Fibroblast of skin of abdomen (primary cell): ENCODE measurements at places on chromosomes 7 and 10.

- peak; percentile 39 for DNase-seq
These were observed 49.2 kb downstream of the GSDME start for GRCh38 chr7:24707988-24708615.

- no peak for DNase-seq
These were observed 718 bp upstream of the FZD1 start for GRCh38 chr7:91263384-91264045.

DNA sequence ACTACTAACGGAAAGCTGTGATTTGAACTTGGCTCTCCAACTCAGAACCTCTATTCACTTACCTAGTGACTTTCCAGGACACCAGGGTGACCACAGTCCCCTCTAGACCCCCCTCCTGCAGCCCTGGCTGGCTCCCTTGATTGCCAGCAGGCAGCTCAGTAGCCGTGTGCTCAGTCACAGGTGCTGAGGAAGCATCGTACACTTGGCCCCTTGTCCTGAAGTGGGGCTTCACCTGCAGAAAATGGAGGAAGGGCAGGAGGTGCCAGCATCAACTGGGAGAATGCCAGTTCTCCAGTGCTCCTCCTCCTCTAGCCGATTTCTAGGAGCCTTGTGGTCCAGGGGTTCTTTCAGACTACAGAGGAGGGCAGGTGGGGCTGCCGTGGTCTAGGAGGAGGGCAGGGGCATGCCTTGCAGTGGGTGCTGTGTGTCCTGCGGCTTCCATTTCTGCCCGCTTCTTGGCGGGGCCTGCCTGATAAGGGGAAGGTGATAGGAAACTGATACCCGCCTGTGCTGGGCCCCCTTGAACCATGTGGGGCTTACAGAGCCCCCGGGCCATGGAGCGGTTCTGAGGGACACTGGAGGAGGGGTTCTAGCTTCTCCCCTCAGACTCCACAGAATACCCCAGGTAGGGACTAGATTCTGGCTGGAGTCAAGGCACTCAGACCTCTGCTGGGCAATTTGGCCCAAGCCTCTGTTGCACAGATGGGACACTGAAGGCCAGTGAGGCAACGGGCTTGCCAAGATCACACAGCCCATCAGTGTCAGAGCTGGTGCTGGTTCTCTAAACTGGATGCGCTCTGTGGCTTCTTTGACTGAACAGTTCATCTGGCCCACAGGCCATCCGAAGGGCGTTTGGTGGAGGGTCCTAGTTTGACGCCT, 14.0 kb downstream of the FAM241B start:
- no peak for DNase-seq

GRCh38 chr10:70786799-70787415, 1.7 kb upstream of the TBATA start:
- peak; percentile 86 for DNase-seq

GRCh38 chr7:136998495-136998894, 130.0 kb downstream of the CHRM2 start:
- no peak for DNase-seq

DNA sequence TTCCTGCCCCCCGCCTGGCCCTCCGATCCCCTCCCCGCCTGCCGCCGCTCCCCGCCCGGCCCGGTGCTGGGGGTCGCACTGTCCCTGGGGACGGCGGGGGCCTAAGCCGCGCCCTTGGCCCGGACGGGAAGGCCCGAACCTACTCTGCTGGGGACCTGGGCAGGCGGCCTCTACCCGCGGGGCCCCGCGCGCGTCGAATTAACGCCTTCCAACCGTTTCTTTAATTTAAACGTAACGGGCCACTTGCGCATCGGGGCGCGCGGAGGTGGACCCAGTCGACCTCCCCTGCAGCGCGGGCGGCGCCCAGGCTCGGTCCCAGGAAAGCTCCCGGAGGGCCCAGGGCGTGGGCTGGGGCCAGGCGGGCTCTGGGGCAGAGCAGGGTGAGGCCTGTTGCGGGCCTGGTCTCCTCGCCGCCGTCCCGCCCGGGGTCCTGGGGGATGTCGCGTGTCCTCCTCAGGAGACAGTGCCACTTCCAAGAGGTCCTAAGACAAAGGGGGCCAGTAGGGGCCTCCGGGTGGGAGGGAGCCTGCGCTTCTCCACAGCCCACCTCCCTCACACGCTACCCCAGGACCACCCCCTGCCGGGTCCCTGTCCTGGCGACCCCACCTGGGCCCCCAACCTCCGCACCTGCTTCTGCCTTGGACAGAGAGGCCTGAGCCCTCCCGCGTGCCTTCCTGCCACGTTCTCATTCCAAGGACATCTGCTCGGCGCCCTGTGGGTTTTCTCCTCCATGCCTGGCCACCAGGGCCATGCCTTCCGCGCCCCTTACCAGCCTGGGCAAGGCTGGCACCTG, 658 bp upstream of the PTPRN2 start:
- DNase-seq = no peak

DNA sequence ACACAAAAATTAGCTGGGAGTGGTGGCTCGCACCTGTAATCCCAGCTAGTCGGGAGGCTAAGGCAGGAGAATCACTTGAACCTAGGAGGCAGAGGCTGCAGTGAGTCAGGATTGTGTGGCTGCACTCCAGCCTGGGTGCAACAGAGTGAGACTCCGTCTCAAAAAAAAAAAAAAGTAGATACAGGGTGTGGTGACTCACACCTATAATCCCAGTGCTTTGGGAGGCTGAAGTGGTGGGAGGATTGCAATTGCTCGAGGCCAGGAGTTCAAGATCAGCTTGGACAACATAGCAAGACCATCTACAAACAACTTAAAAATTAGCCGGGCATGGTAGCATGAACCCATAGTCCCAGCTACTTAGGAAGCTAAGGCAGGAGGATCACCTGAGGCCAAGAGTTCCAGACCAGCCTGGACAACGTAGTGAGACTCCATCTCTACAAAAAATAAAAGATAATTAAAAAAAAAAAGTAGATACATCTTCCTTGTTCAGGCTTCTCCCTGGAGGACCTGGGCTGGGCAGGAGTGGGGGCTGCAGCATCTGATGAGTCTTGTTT, 2.0 kb downstream of the MOSPD3 start:
- DNase-seq = no peak

- peak; percentile 83 for DNase-seq
These were observed 67.7 kb downstream of the TACR2 start for GRCh38 chr10:69348816-69349541.

GRCh38 chr10:28014651-28015050, 15.8 kb upstream of the ODAD2 start:
- no peak for DNase-seq

GRCh38 chr10:123507298-123507697, 158.9 kb upstream of the GPR26 start:
- DNase-seq = no peak

GRCh38 chr7:117809958-117810357, 63.3 kb downstream of the CTTNBP2 start:
- peak; percentile 34 for DNase-seq

DNA sequence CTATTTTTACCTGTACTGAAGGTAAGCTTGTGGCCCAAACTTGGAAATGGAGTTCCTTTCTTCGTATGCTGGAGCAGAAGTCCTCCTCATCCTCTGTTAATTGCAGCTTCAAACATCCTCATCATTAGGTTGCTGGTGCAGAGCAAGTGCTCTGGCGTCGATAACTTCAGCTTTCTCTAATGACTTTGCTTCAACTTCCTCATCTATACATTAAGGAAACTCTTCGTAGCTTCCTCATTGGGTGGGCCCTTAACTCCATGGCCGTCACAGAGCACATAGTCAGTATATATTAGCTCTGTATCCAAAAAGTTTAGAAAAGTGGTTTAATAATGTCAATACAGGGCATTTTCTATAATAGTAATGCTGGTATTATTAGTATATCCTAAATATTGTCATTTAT, 447.7 kb downstream of the SUGCT start:
- no peak for DNase-seq

GRCh38 chr7:133703547-133703946, 423.6 kb upstream of the LRGUK start:
- peak; percentile 78 for DNase-seq

- DNase-seq = no peak
These were observed 90.6 kb downstream of the MTPN start for GRCh38 chr7:135886345-135887132.

- DNase-seq = no peak
These were observed at the start of gene DNAH11 for GRCh38 chr7:21542891-21543527. Gene DNAH11 (plus strand): TSS chr7:21543039. CDS start chr7:21543246, 207 bp downstream.

DNA sequence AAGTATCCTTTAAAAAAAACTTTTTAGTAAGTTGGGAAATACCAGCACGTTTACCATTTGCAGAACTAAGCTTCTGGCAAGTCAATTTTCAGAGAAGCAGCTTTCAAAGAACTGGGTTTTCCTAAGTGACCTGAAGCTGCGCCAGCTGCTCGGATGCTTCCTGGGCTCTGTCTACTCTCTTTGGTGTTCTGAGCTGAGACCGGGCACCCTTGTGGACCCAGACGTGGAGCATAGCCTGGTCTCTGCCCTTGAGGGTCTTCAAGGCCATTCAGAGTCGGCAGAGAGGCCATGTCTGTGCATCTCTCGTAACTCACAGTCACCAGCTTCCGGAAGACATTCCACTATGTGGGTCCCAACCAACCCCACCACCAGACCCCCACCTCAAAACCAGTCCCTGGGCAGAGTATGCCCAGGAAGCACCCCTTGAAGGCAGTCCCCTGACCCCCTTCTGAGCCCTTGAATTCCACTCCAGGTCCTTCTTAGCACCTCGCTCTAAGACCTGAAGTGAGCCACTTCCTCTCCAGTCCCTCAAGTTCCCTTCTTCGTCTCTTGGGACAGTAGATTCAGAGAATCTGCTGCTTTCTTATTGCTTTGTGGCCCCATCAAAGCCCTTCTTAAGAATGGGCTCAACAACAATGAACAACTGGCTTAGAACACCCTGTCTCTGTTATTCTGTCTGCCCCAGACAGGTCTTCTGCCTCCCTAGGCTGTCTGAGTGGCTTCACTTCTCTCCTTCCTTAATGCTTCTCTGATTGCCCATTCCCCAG, 8.5 kb downstream of the CALML5 start:
- DNase-seq = no peak

DNA sequence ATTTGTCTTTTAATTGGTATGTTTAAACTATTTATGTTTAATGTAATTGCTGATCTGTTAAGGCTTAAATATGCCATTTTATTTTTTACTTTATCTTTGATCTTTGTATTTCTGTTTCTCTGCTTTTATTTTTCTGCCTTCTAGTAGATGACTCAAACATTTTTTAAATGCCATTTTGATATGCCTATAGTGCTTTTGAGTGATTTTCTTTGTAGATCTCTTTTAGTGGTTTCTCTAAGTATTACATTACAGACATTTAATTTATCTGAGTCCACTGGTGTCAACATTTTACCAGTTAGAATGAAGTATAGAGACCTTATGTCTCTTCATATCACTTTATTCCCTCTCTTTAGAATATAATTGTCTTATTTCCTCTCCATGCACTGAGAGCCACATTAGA, 32.7 kb downstream of the IL6 start:
- DNase-seq = peak; percentile 14

GRCh38 chr7:133853706-133854276, 273.3 kb upstream of the LRGUK start:
- peak; percentile 90 for DNase-seq

- no peak for DNase-seq
These were observed 216.1 kb upstream of the STEAP4 start for GRCh38 chr7:88522771-88523293.

DNA sequence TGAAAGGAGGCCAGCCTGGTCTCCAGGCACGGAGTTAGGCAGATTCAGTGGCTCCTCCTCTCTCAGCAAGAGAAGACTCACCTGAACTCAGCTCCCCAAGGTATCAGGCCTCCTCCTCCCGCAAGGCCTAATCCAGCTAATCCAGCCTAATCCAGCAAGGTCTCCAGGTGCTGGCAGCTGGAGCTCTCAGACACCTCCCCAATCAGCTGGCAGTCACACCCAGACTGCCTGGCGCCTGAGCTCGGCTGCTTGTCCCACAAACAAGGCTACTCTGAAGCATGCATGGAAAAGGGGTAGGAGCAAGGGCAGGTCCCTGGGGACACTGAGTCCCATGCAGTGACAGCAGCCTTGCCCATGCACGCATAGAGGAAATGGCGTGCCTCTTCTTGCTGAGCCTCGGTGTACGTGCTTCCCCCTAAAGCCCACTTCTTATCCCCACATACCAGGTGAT, 3.3 kb upstream of the OPN4 start:
- DNase-seq = no peak

DNA sequence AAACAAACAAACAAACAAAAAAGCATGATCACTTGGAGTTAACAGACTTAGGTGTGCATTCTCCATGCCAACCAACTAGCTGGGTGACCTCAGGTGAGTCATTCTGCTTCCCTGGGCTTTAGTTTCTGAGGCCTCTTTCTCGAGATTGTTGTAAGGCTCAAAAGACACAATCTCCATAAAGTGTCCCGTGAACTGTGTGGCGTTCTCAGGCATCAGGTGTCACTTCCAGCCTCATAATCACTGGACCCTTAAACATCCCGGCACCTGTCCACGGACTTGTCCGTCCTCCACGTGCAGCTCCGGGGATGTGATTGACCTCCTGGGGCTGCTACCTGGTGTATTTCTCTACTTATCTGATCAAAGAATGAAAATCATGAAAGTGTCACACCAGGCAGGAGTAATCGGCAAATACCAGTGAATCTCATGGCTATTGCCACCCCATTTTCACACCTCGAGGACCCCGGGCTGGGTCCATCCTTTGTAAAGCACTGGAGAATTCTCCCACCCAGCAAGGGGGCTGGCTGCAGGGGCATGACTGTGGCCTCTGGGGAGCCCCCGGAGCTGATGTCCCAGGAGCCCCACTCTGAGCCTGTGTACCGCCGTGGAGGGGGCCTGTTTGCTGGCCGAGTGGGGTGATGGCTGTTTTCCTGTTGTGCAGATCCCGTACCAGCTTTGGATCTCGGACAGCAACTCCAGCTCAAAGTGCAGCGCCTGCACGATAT, 189.8 kb upstream of the SH2B2 start:
- DNase-seq = no peak

- DNase-seq = peak; percentile 88
These were observed 18.7 kb downstream of the TAS2R40 start for GRCh38 chr7:143240291-143241168.

- no peak for DNase-seq
These were observed 129.9 kb downstream of the INHBA start for GRCh38 chr7:41573015-41573414.

DNA sequence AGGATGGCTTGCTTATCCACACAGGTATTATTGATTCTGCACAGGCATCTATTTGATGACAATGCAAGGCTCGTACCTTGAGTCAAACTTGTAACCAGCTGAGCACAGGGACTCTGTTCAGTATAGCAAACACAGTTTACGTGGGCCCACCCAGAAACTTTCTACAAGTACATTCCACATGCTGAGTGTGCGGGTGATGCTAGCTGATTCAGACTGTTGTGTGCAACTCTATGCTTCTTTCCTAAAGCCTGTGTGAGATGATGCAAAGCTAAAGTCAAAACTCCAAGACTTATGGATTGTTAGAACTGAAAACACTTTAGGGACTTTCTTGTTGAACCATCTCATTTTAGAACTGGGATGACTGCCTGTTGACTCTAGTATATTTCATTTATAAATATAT, 21.5 kb upstream of the CALD1 start:
- DNase-seq = peak; percentile 78

DNA sequence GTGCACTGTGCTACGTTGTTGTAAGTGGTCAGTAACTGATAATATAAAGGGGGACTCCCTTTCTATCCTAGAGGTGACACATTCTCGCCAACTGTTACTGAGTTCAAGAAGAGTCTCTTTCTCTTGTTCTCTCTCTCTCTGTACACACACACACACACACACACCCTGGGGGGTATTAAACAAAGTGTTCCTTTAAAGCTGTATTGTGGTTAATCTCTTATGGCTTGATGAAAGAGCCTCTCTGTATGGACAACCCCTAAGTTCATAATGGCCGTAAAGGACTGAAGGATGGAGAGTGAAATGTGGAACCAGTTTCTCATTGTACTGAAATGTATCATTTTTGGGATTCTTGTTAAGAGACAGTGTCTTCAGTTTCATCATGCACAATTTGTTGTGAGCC, 145.2 kb upstream of the BMPER start:
- DNase-seq = no peak
